Pancreas (tissue), 10 donors: ENCODE measurements at places on chromosomes 5 and 9. TPM values are rescaled to one million over a fixed set of nuclear protein-coding genes. Genes with fewer than 3 reads are reported as not detected.

DNA sequence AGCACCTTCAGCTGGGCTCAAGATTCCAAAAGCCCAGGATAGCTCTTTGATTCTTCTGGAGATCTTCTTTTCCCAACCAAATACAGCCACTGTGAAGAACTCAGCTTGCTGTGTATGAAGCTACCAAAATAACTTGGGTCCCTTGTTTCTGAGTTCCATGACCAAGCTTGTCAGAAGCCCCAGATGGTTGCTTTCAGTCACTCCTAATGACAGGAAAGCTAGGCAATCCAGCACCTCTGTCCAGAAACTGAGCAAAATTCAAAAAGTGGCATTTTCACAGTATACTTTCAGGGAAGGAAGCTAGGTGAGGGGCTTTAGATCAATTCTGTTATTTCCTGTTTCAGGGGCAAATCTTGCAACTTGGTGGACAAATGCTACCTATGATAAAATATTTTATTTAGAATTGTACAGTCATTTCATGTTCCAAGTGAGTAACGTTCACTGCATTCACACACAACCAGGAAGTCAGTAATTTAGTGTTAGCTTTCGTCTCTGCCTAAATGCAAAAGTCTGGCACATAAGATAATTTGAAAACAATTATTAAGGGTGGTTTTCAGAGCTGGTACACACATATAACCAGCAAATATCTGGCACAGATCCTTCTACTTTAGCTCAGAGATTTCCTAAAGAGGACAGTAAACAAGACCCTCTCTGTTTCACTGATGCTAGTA, 330.1 kb downstream of the GLIS3 start:
- no peaks in the 10 kb centered on the region for H3K36me3 ChIP-seq
- no peak overlapping the region for H3K4me3 ChIP-seq
- no peak overlapping the region for H3K27ac ChIP-seq
- H3K27me3 ChIP-seq = no peaks in the 10 kb centered on the region
- DNase-seq = no peak

- no peaks in the 10 kb centered on the region for H3K4me1 ChIP-seq
- no peak overlapping the region for H3K27ac ChIP-seq
- no peaks in the 10 kb centered on the region for H3K27me3 ChIP-seq
- H3K36me3 ChIP-seq = no peaks in the 10 kb centered on the region
- no peak overlapping the region for H3K4me3 ChIP-seq
Measured at GRCh38 chr9:116377179-116377798, 223.7 kb downstream of the PAPPA start.

DNA sequence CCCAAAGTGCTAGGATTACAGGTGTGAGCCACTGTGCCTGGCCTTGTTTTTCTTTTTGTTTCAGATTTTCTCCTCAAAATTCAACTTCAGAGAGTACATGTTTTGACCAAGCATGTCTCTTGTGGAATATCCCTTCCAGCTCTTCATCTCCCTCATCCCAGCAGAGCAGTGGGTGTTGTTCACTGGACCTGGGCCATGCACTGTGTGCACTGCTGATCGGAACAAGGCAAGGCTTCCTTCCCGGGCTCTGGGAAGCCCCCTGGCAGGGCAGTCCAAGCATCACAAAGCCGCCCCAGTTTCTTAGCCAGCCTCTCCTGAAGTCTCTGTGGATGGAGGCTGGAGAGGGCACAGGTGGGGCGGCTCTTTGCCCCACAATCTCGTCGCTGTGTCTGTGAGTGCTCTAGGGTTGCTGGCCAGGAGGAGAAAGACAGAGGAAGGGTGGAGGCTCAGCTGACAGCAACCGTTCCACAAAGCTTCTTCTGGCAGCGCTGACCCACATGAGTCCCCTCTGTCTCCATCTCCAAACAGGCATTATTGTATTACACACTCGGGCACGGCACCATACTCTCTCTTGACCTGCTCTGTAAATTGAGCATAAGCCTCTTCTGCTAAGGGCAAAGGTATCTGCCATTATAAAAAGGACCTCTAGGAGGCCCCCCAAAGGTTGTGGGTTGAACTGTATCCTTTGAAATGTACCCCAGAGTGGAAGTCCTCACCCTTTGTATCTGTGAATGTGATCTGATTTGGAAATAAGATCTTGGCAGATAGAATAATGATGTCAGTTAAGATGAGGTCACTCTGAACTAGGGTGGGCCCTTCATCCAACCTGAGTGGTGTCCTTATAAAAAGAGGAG, 89.6 kb downstream of the TARS1 start:
- no peak for DNase-seq
- peaks cover 11% of the 10 kb centered on the region for H3K4me1 ChIP-seq
- no peak overlapping the region for H3K4me3 ChIP-seq
- H3K27ac ChIP-seq = no peak overlapping the region

GRCh38 chr9:80066931-80067330, 495.2 kb downstream of the TLE4 start:
- H3K4me1 ChIP-seq = no peaks in the 10 kb centered on the region
- no peak overlapping the region for H3K4me3 ChIP-seq
- no peak for DNase-seq
- no peak overlapping the region for H3K27ac ChIP-seq
- H3K27me3 ChIP-seq = no peaks in the 10 kb centered on the region

DNA sequence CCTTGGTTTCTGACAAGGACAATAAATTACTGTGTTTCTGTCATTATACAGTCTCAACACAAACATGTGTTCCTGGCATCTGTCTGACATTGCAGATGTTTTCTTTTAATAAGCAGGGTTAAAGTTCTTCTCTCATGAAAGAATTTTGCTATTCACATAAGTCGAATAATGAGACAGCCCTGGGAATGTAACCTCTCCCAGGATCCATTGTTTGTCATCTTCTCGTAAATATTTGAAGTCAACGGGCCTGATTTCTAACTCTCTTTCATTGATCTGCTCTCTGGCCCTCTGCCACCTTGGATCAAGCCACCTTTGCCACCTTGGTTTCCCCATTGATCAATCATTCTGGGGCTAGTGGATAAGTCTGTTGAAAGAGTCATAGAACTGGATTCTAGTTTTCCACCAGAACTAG, 12.9 kb upstream of the CAST start:
- H3K27ac ChIP-seq = no peak overlapping the region
- H3K4me1 ChIP-seq = no peaks in the 10 kb centered on the region
- no peak for DNase-seq

- no peak overlapping the region for H3K4me3 ChIP-seq
- H3K27ac ChIP-seq = no peak overlapping the region
- no peak for DNase-seq
Measured at GRCh38 chr9:133361507-133362092, 5.2 kb downstream of the SURF2 start.

DNA sequence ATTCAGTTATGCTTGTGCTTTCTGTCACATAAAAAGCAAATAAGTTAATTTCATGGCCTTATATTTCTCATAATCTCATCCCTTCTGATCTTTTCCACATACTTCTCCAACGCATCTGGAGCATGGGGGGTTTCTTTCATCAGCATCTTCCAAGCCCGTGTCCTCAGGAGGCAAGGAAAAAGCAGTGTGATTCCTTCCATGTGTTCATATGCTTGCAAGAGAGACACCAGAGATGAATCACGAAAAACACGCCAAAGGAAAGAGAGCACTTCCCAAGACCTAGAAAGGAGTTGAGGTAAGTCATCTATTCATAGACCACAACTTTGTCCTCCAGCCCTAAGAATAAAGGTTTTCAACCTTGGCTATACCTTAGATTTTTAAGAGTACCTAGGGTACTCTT, 26.0 kb upstream of the SVEP1 start:
- no peak overlapping the region for H3K4me3 ChIP-seq
- H3K27me3 ChIP-seq = no peaks in the 10 kb centered on the region
- no peaks in the 10 kb centered on the region for H3K36me3 ChIP-seq
- H3K27ac ChIP-seq = no peak overlapping the region
- DNase-seq = no peak
- H3K4me1 ChIP-seq = no peaks in the 10 kb centered on the region

GRCh38 chr5:83877911-83878706, 157.5 kb upstream of the HAPLN1 start:
- no peaks in the 10 kb centered on the region for H3K4me1 ChIP-seq
- no peaks in the 10 kb centered on the region for H3K27me3 ChIP-seq
- no peak for DNase-seq
- no peaks in the 10 kb centered on the region for H3K36me3 ChIP-seq

DNA sequence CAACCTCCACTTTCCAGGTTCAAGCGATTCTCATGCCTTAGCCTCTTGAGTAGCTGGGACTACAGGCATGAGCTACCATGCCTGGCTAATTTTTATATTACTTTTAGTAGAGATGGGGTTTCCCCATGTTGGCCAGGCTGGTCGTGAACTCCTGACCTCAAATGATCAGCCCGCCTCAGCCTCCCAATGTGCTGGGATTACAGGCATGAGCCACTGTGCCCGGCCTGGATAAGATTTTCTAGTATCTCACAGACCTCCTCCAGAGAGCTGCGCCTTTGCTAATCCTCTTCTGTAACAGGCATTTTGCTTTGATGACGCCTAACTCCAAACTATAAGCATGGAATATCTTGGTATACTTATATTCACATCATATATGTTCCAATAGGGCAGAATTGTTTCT, 99.4 kb downstream of the FSTL4 start:
- no peaks in the 10 kb centered on the region for H3K36me3 ChIP-seq
- no peaks in the 10 kb centered on the region for H3K4me1 ChIP-seq
- no peak overlapping the region for H3K27ac ChIP-seq
- H3K27me3 ChIP-seq = no peaks in the 10 kb centered on the region

FANCG gene
- 26.3 TPM for polyA plus RNA-seq

PCDHGA8 gene
- 0.12 TPM for polyA plus RNA-seq

PLK2 gene
- 47.8 TPM for polyA plus RNA-seq

C5orf58 gene
- 0.21 TPM for polyA plus RNA-seq

MYORG gene
- 1.8 TPM for polyA plus RNA-seq

CKMT2 gene
- 1.8 TPM for polyA plus RNA-seq

SLC45A2 gene
- polyA plus RNA-seq = 0.26 TPM
